ENCODE measurements at places on chromosomes 11 and 22. TPM values are rescaled to one million over a fixed set of nuclear protein-coding genes. Genes with fewer than 3 reads are reported as not detected.

GRCh38 chr22:26615149-26615548 lies 2.7 kb downstream of the CRYBB1 start:
- DNase-seq, result no peak

GRCh38 chr11:127651175-127651887 lies 650.8 kb upstream of the KIRREL3 start:
- DNase-seq, result no peak

- no peak for DNase-seq
Measured at GRCh38 chr11:31060880-31061279, 308.7 kb downstream of the DCDC1 start.

DNA sequence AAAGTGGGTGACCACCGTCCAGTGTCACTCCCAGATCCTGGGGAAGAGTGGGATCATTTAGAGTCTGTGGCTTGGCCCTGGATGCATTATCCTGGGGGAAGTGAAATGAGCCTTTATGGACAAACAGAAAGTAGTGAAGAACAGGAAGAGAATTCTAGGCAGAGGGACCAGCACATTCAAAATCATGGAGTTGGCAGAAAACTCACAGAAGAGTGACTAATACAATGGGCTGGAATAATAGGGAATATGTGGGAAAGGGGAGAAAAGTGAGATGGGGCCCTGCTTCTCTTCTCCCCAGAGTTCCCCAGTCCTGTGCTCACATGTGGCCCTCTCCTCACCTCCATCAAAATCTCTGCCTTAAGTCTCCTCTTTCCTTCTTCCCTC lies 84.3 kb downstream of the CCDC81 start:
- no peak for DNase-seq

DNA sequence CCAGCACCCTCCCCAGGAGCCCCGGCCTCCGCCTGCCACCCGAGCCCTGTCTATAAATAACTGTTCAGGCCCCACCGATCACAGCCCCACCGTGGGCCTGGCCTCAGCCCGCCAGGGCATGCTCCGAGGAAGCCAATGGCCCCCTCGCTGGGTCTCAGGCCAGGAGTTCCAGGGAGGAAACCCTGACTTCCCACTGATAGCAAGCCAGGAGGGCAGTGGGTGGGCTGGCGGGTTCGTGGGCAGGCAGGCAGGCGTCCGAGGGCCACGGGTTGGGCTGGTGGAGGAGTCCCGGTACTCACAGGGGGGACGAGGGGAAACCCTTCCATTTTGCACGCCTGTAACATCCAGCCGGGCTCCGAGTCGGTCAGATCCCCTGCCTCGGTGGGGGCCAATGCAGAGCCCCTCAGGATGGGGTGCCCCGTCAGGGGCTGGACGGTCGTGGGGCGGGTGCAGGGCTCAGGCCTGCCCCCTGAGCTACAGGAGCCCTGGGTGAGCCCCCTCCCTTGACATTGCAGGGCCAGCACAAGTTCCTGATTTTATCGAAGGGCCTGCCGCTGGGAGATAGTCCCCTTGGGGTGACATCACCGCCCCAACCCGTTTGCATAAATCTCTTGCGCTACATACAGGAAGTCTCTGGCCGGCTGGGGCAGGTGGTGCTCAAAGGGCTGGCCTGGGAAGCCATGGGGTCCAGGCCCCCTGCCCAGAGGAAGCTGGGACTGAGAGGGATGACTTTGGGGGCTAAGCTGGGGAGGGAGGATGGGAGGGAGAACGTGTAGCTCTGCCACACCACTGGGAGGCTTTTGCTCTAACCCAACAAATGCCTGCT lies at the start of gene SPI1:
Gene SPI1, minus strand, starts transcription at position 538 of the 826 bp plus-strand sequence. Its CDS starts 194 bp downstream, at position 344.
- peak; percentile 34 for DNase-seq

Gene IRAG1
- total RNA-seq, result 1.3 TPM

- DNase-seq, result no peak
Measured at GRCh38 chr11:9775398-9775779, 111.5 kb downstream of the SWAP70 start.

GRCh38 chr11:19370100-19370861 lies 129.5 kb upstream of the E2F8 start:
- DNase-seq, result peak; percentile 100

Gene BATF2
- total RNA-seq, result 0.46 TPM

DNA sequence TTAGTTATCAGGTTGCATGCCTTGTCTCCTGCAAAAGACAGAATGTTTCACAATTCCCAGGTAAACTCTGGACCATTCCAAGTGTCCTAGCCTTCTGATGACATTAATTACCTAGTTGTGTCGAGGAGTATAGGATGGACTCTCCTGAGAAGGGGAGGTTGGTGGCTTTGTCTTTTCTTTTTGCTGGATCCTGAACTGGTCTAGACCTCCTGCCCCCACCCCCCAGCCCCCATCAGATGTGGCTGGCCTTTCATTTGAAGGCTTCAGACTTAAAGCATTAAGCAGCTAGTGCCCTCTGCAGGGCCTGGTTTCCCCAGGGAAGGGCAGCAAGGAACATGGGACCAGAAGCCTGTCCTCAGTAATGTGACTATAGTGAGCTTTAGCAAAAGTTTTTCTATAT lies 9.7 kb downstream of the MCAM start:
- no peak for DNase-seq

- DNase-seq, result no peak
Measured at GRCh38 chr11:68998390-68998911, 14.6 kb downstream of the MRGPRF start.

GRCh38 chr11:104997288-104997687 lies 25.7 kb downstream of the CASP5 start:
- DNase-seq, result no peak

- DNase-seq, result peak; percentile 62
Measured at GRCh38 chr22:50526108-50526833, 873 bp upstream of the SCO2 start.

- DNase-seq, result no peak
Measured at GRCh38 chr11:6062691-6063358, 32.3 kb upstream of the OR56A1 start.

Gene PIWIL4
- 0.26 TPM for total RNA-seq

Gene MYO18B
- total RNA-seq, result not detected

- DNase-seq, result no peak
Measured at GRCh38 chr11:19187114-19187832, 14.5 kb downstream of the CSRP3 start.

Gene MS4A4E
- not detected for total RNA-seq

DNA sequence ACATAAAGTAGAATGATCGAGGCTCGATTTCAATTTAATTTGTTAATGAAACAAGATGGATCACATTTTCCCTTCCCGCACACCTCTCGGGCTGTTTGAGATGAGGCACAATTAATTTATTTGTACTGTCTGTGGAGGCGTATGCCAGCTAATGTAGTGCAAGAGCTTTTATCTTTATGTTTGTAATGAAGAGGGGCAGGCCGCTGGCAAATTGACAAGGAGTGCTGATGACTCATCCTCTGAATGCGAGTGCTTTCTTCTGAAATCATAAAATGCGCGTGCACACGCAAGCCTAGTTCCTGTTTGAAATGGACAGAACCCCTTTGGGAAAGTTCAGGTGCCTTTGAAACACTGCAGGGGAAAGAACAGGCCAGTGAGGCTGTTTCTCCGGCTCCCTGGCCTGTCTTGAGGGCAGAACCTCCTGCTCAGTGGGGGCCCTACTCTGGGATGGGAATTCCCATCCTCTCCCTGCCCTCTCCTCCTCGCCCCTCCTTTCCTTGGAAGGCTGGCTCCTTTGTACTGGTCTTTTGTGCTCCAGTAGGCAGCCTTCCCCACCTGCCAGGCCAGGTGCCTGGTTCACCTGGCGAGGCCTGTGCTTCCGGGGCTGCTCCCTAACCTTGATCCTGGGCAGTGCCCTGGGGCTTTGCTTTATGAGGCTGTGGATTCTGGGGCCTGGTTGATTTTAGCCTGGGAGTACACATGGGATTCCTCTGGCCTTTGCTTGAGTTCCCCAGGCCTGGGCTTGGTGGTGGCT lies 50.3 kb downstream of the TEAD1 start:
- DNase-seq, result peak; percentile 73

Gene CHRNA10
- 1.9 TPM for total RNA-seq

- DNase-seq, result no peak
Measured at GRCh38 chr11:26904132-26904531, 89.8 kb upstream of the FIBIN start.

DNA sequence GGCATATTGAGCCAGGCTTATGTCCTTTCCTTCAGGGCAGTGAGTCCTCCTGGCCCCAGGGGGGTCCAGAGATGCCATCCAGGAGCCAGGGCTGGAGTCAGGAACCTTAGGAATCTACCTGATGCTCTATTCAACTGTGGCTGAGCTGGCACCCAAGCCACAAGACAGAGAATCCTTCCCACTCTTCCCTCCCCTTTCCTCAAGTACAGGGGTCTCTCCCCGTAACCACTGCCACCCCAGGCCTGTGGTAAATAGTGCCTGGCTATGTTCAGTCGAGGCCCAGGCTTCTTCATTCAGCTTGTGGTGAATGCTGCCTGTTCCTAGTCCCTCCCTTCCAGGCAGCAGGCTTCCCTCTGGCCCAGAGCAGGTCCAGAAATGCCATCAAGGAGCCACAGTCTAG lies 45.5 kb upstream of the THY1 start:
- DNase-seq, result no peak

Gene MMP10
- not detected for total RNA-seq

- DNase-seq, result peak; percentile 69
Measured at GRCh38 chr11:63937713-63938478, 906 bp upstream of the NAA40 start.

Gene TMEM25
- 14.1 TPM for total RNA-seq

- no peak for DNase-seq
Measured at GRCh38 chr22:48475661-48476345, 1351.9 kb downstream of the BRD1 start.

Gene UPK3A
- 1.0 TPM for total RNA-seq

GRCh38 chr11:79600711-79601110 lies 159.9 kb upstream of the TENM4 start:
- DNase-seq, result no peak

DNA sequence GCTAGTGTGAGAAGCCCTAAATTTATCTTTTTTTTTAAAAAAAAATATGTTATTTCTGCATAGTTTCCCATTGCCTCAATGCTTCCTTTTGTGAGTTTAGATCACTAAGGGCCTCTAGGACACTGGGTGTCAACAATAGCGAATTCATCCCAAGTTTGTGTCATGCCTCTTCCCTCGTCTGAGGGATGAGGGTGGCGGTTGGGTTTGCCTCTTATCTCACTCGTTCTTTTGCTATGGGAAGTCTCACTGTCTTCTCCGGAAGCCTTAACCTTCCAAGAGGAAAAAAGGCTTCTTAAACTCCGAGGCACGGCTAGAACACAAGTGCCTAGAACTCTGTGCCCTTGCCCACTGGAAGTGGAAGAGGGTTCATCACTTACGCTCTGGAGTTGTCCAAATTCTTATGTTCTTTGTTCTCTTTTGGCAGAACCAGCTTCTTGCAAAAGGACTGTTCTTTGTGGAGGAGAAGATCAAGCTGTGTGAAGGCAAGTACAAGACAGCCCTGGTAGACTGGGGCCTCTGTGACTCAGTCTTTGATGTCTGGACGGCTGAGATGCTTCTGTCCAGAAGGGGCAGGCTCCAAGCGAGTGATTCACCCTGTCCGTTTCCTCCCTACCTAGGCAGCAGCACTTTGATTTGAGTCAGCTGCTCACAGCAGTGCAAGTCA lies 78.5 kb downstream of the TRAF6 start:
- peak; percentile 69 for DNase-seq

- no peak for DNase-seq
Measured at GRCh38 chr11:70717936-70718595, 319.7 kb downstream of the CTTN start.

- no peak for DNase-seq
Measured at GRCh38 chr22:23565305-23565914, 14.7 kb downstream of the IGLL1 start.
